ENCODE measurements at places on chromosomes 16 and 17. TPM values are rescaled to one million over a fixed set of nuclear protein-coding genes. Genes with fewer than 3 reads are reported as not detected.
A peak's percentile ranks its signal among the peaks of the same experiment; 100 is the strongest.

GRCh38 chr17:77828749-77829539, 129.6 kb upstream of the TNRC6C start:
- DNase-seq = no peak

DNA sequence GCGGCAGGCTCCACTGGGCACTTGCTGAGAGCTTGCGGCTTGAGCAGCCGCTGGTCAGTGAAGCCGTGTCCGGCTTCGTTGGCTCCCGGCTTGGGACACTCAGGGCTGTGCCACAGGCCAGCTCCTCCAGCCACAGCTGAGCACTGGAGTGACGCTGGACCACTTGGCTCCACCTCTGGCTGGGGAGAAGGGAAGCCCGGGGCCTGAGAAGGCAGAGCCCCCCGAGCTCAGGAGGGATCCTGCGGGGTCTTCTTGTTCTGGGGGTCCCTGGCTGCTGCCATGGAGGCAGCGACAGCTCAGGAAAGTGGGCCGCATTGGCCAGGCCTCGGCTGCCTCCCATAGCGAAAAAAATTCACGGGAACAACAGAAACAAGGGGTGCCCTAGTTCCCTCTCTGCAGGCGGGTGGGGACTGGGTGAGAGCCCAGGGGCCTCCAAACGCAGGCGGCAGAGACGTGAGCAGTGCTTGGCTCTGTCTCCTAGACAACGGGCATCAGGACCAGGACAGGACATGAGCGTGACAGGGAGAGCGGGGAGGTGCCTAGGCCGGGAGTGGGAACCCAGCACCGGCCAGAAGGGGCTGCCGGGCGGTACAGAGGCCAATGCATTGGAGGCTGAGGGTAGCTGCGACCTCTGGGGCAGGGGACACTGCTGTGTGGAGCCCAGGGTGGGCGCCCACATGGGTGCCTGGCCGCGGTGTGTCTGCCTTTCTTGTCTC, 37.7 kb downstream of the SLC7A5 start:
- no peak for DNase-seq

- DNase-seq = no peak
Measured at GRCh38 chr17:41013606-41014005, 4.7 kb upstream of the KRTAP3-1 start.

DNA sequence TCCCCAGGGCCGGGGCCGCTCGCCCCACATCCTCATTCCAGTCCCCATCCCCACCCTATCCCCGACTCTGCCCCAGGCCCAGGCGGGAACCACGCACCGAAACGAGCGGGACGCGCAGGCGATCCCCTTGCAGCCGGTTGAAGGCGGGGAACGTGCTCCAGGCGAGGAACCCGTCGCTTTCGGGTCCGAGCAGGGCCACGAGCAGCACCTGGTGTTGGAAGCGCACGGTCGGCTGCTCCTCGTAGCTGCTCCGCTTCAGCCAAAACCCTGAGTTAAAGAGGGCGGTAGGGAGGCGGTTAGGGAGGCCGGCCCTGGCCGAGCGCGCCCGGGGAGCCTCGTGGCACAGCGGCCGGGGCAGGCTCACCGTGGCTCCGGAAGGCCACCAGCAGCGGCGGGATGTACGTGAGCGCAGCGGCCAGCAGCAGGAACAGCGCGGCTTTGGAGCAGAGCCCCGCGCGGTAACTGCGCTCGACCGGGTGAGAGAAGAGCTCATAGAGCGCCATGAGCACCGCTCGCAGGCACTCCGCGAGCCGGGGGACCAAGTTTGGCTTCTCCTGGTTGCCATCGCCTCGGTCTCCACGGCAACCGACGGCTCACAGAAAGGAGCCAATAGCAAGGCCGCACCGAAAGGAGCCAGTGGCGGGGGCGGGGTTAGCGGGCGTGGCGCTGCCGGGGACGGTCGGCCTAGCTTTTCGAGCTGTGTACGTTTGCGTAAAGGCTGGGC, at the start of gene TMEM231:
TMEM231 (minus strand) TSS at position 546 of the 724 bp plus-strand sequence; CDS start at position 503, 43 bp downstream.
- DNase-seq = peak; percentile 97

DNA sequence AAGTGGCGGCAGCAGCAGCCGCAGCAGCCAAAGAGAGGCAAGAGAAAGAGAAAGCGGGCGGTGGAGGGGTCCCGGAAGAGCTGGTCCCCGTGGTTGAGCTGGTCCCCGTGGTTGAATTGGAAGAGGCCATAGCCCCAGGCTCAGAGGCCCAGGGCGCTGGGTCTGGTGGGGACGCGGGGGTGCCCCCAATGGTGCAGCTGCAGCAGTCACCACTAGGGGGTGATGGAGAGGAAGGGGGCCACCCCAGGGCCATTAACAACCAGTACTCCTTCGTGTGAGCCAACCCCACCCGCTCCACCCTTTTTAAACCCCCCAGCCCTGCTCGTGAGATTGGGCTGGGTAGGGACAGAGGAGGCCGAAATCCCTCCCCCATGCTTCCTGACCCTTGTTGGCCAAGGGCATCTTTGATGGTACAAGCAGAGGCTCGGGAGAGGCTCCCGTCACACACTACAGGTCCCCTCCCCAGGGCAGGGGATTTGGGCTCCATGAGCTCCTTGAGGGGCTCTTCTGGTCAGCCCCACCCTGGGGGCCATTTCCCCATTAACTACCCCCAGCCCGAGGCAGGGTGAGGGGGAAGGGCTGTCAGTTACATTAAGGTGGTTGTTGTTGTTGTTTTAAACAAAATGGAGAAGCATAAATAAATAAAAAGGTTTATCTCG, 4.6 kb upstream of the ATP2A1 start:
- DNase-seq = peak; percentile 78

DNA sequence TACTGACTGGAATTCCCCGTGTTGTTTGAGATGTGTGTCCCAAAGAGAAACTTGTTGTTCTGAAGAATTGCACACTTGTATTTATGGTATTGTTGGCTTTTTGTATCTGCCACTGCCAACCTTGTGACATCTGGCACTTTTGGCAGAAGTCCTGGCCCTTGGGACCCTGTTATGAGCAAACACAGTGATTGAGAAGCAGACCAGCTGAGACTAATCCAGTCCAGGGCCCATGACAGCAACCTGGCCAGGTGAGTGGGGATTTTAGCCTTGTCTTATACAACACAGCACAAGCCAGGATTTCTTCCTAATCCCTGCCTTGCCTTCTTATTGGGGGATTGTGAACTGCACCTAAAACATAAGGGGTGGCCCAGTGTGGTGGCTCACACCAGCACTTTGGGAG, 80.0 kb downstream of the NTN1 start:
- no peak for DNase-seq

DNA sequence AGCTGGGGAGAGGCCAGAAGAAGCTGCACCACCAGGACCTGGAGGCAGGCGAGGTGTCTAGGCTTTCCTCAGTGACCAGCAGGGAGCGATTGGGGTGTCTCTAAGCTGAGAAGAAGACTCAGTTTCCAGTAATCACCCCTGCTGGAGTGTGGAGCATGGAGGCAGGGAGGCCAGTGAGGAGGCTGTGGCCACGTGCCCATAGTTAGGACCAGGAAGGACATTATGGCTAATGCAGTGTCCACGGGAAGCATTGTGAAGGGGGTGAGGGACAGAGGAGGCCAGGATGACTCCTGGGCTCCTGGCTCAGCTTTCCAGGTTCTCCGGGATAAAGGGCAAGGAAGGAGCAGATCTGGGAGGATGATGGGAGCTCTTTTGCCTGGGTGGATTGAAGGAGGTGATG, 5.7 kb downstream of the KRT13 start:
- no peak for DNase-seq

- DNase-seq = no peak
Measured at GRCh38 chr16:47590472-47590871, 129.3 kb downstream of the PHKB start.

DNA sequence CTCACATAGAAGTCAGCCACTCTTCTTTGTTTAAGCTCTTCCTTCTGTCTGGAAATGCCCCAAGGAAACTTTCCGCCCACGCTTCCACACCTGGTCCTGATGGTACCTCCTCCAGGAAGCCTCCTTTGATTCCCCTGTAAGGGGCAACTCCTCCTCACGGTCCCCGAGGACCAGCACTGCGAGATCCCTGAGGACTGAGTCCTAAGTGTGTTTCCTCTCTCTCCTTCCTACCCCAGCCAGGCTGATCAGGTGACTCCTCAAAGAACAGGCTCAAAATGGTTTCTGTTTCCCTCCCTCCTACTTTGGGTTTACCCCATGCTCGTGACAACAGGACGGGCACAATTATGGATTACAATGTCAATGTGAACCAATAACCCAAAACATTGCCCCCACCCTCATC, 63.0 kb upstream of the MED9 start:
- DNase-seq = no peak

- peak; percentile 17 for DNase-seq
Measured at GRCh38 chr16:60142619-60143347, 1408.7 kb upstream of the GOT2 start.

- peak; percentile 75 for DNase-seq
Measured at GRCh38 chr17:65027305-65027704, 29.2 kb downstream of the GNA13 start.

DNA sequence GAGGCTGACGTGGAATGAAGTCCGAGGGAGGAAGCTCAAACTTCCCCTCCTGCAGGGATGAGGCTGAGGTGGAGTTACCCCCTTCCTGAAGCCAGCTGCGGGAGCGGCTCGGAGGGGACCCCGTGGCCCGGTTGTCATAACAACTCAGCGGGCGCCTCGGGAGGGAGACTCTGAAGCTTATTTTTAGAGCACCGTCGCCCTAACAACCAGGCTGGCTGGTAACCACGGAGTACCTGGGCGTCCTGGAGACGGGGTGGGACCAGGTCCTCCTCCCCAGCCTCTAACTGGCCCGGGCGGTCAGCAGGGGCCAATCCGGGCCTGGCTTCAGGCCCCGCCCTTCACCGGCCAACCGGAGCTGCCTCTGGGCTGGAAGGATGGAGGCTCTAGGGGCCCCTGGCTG, 27.7 kb downstream of the NECAB2 start:
- peak; percentile 88 for DNase-seq

DNA sequence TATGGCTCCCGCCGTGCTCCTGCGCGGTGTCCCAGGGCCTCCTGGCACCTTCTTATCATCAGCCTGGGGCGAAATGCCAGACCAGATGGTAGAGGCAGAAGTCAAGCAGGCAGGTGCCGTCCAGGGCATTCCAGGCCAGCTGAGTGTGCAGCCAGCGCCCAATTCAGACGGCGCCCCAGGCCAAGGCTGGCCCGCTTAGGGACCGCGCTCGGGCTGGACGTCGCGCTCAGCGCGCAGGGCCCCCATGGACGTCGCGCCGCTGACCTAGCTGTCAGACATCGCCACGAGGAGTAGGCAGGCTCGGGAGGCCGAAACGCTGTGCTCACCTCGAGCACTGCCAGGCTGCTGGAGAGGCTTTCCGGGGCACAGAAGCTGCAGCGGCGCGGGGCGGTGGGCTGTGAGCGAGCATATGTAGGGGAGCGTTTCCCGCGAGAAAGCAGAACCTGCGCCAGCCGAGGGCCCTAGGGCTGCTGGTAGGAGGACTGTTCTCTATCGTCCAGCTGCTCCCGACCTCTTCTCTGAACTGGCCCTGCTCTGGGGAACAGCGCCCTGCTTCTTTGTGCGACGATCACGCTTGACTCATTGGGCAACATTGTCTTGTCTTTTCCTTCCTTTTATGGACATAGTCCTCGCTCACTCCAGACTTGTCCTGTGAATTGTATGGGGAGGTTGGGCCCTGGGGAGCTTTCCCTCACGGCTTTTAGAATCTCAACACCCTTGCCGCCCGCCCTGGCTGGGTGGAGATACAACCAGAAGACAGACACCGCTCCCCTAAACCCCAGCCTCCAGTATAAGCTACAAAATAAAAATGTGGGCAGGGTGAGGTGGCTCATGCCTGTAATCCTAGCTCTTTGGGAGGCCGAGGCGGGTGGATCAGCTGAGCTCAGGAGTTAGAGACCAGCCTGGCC, 8.4 kb upstream of the CA4 start:
- peak; percentile 50 for DNase-seq

GRCh38 chr16:8370374-8371270, 219.7 kb downstream of the TMEM114 start:
- DNase-seq = peak; percentile 27

DNA sequence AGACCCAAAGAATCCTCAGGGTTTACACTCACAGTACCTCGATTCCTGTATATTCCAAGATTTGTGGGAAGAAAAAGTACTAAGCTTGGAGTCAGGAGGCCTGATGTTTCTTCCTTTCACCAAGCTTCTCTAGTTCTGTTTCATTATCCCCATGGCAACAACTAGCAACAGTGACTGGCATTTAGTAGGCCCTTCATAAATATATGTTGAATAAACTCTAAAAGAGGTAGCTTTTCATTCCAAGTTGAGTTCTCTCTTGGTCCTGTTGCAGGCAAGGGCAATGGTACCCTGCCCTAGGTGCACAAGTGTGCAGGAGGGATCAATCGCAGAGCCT, 527 bp upstream of the UBE2Z start:
- DNase-seq = peak; percentile 68

DNA sequence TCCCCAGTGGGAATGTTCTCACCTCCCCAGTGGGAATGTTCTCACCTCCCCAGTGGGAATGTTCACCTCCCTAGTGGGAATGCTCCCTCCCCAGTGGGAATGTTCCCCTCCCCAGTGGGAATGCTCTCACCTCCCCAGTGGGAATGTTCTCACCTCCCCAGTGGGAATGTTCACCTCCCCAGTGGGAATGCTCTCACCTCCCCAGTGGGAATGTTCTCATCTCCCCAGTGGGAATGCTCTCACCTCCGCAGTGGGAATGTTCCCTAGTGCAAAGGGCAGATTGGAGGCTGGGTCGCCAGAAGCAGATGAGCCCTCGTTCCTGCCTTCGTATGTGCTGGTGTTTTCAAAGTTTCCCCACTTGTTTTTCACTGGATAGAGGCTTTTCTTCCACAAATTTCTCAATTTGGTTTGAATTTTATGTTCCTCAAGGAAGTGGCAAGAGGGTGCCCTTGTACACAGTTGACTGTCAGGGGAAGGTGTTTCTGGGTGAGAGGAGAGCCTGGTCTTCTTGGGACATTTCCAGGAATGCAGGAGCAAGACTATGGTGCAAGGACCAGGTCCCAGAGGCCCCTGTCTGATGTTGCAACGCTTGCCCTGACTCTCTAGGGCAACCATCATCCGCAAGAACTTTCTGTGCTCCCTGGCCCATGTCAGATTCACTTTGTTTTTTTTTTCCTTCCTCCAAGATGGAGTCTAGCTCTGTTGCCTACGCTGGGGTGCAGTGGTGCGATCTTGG, 34.0 kb downstream of the TRARG1 start:
- no peak for DNase-seq

DNA sequence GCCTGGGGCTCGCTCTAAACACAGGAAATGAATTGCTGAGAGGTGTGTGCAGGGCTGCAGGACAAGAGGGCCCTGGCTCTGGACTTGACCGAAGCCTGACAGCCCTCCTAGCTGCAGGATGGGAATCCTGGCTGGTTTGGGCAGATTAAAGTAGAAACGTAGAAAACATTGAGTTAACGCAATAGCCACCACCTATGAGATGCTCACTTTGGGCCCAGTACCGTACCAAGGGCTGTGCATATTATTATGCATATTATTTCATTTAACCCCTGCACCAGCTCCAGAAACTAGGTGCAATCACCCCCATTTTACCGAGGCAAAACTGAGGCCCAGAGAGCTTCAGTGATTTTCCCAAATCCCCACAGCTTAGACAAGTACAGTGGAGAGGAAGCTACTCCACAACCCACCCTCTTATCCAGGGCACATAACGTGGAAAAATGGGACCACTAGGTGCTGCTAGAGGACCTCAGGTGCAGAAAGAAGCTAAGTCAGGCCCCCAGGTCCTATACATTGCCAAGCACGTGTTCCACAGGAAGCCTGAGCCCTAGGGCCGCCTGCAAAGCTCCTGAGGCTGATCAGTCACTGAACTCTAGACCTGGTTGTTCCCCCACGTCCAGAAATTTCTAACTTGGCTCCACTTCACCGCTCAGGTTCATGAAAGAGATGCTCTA, 79.2 kb downstream of the MYH11 start:
- peak; percentile 82 for DNase-seq

Gene CDH5
- polyA plus RNA-seq = not detected

Gene IRX3
- 2.3 TPM for polyA plus RNA-seq

Gene TRPV3
- polyA plus RNA-seq = 0.15 TPM

Gene KRT27
- not detected for polyA plus RNA-seq

Gene KCNJ2
- 2.1 TPM for polyA plus RNA-seq

Gene ITGAX
- not detected for polyA plus RNA-seq

Gene ATP2A3
- 8.2 TPM for polyA plus RNA-seq

Gene TBC1D3H
- polyA plus RNA-seq = not detected

Gene TP53I13
- polyA plus RNA-seq = 21.0 TPM

Measured in GM23338 (cell line).